EL (cell line): ENCODE measurements at places on chromosomes 5 and 9.

DNA sequence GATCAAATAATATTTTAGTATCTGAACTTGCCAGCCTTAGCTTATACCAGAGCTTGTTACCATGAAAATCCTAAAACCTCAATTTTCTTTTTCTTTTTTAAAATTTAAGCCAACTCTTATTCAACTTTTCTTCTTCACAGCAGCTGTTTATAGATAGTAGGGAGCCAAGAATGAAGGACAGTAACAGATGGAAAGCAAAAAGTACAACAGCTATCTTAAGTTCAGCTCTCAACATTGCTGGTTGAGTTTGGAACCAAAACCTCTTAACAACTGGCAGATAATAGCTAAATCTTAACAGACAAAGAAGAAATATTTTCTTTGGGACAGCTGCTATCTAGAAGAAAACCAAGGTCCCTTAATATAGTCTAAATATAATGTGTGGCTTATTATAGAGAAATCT is 74.7 kb downstream of the PJA2 start:
- no peak for DNase-seq

GRCh38 chr5:168992016-168992415 is 308.9 kb downstream of the SLIT3 start:
- no peak for DNase-seq

GRCh38 chr9:93461821-93462220 is 8.4 kb upstream of the FAM120AOS start:
- no peak for DNase-seq

DNA sequence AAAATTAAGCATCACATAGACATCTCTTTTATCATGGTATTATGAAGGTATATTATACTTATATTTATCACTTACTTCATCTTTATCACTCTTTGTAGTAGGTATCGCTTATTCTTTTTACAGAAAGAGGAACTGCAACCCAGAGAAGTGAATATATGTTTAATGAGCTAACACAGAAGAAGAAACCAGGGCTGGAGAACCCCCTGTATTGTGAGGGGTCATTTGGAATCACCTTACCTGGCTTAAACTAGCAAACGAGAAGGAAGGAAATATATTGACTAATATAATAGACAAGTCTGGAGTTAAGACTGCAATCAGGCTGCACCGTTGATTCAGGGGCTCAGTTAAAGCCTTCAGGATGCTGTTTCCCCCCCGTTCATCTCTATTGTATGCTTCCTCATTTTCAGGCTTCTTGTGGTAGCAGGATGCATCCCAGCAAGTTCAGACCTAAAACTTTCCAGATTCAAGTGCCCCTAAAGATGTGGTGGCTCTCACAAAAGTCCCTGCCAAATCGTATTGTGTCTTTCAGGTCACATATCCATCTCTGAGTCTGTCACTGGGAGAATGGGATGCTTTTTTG is 146.4 kb downstream of the GCNT1 start:
- no peak for DNase-seq

DNA sequence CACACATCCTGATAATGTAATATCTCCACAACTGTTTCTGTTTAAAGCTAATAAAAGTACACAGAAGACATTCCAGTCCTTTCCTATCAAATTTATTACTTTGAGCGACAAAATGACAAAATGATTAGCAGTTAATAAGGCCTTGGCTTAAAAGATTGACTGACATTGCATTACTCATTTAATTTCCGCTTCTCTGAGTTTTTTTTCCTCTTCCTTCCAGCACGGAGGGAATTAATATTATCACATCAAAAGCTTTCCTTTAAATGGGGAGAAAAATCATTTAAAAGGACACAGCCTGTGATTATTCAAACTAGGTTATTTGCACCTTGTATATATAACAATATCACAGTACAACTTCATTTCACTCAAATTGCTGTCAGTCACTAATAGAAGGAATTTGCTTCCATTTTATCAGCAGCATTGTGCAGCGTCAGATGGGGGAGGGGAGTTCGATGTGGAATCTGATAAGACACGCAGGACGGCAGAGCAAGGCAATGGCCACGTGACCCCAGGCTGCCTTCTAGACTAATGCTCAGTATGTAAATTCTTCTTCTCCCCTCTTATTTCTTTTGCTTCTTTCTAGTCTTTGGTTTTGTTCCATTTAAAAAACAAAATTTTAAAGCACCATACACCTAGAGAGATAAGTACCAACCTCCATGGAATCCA is 400.5 kb downstream of the IRX1 start:
- no peak for DNase-seq

DNA sequence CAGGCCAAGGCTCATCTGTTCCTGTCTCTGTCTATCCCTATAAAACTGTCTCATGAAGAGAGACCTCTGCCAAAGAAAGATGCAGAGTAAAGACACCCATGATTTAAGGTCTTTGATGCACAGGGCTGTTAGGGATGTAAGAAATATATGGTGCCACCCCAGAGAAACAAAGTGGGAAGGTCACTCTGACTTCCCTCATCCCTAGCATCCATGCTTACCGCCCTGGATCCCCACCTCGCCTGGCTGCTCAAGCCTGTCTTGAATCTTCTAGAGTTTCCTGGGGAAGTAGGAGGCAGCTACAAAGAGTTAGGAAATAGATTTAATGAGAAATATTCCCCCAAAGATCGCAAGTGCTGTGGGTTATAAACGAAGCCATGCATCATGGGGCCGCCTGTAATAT is 349.2 kb downstream of the SLIT3 start:
- DNase-seq: no peak

DNA sequence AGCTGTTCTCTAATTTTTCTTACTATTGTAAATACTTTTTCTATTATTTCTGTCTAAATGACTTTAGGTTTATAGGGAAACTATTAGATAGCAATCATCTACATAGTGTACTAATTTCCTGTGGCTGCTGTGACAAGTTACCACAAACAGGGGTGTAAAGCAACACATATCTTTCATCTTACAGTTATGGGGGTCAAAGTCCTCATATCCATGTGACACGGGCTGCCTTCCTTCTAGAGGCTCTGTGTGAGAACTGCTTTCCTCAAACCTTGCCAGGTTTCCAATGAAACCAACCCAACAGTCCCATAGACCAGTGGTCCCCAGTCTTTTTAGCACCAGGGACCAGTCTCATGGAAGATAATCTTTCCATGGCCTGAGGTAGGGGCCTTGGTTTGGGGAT is 189.1 kb downstream of the ROR2 start:
- DNase-seq: no peak

GRCh38 chr9:111599092-111599954 is at the start of gene PTGR1:
Gene PTGR1 (minus strand): TSS chr9:111599647. CDS start chr9:111597422, 2,225 bp downstream.
- peak; percentile 90 for DNase-seq
